ENCODE measurements at places on chromosomes 7 and 10.

- DNase-seq: no peak
Observed at GRCh38 chr7:151045262-151045661, 3.1 kb upstream of the ASIC3 start.

DNA sequence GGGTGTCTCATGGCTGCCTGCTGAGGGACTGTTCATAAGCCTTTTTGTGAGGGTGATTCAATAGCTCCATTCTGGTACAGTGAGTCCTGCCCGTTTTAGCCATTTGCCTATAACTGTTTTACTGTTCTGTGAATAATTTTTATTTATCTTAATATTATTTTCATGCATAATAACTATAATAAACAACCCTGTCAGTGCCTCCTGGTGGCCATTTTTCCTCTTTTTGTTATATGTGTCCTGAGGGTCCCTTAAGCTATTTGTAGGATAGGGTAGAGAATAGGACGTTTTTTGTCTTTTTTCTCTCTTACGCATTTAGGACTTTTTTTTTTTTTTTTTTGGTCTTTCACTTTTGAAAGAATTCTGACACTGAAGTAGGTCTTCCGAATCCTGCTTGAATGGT lies 2.9 kb downstream of the C1QL3 start:
- no peak for DNase-seq

DNA sequence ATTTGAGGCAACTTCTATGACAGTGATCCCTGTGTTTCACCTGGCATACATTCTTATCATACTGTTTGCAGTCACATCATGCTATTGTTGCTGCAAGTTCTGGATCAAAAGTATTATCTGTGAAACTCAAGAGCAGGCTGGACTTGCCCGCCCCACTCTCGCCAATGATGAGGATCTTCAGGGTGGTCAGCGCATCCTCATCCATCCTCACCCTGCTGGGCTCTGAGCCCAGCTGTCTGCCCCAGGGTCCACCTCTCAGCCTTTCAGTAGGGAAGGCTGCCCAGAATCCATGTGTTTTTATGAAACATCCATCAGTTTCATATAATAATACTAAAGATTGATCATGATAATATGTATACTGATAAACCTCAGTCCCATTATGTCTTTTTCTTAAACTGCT lies 55.4 kb upstream of the KIF5B start:
- no peak for DNase-seq

- no peak for DNase-seq
Observed at GRCh38 chr7:157795643-157796042, 458.8 kb downstream of the DNAJB6 start.

- DNase-seq: no peak
Observed at GRCh38 chr10:8794860-8795259, 740.4 kb downstream of the GATA3 start.

GRCh38 chr10:93630625-93631557 lies 18.6 kb downstream of the PDE6C start:
- no peak for DNase-seq

DNA sequence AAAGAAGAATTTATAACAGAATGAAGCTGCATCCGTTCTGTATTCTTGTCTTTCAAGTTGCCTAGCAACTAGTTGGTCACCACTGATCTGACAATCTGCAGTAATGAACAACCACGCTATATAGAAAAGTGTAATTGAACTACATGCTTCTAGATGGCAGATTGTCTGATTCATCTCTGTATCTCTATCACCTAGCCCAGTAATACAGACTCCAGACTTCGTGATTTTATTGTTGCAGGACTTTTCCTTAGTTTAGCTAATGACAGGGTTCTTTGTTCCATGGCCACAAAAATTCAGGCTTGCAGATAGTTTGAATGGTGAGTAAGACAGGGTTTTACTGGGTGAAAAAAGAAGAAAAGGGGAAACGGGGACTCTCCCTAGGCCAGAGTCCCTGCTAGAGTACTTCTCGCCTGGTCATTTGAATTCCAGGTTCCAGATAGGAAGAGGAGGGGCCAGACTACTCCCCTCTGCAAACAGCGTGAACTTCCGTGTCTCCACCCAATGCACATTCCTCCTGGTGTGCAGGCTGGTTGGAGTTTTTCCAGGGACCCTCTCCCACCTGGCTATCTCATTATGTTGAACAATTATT lies 45.9 kb downstream of the COL1A2 start:
- DNase-seq: no peak

DNA sequence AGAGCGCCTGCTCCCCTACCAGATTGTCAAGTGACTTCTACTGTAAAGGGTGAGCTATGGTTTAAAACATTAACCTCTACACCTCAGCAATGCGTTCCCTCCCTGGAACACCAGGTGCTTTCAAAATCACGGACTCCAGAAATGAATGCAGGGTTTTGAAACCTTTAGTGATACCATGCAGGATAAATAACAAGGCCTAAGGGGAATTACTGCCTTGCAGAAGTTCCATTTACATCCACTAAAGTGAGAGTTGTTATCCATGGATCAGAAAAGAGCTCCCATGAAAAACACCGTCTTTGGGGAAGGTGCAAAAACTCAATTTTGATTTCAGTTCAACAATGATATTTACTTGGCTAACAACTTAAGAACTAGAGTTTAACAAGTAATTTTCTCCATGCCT lies 4.0 kb downstream of the FZD8 start:
- no peak for DNase-seq

DNA sequence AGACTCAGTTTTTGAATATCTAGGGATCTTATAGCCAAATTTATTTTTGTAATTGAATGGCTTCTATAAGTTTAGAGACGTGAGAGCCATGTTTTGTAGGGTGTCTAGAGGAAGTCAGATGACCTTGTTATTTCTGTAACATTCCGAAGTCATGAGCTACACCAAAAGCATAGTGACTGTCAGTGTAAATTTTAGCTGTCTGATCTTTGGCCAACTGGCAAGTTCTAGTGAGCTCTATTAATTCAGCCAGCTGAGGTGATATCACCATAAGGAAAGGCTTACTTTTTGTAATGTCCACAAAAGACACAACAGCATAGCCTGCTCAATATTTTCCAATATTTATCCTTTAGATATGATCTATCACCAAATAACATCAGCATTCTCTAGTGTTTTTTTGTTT lies 9.9 kb upstream of the NT5C3A start:
- DNase-seq: no peak

GRCh38 chr10:78721231-78721630 lies 347.5 kb upstream of the ZMIZ1 start:
- no peak for DNase-seq

DNA sequence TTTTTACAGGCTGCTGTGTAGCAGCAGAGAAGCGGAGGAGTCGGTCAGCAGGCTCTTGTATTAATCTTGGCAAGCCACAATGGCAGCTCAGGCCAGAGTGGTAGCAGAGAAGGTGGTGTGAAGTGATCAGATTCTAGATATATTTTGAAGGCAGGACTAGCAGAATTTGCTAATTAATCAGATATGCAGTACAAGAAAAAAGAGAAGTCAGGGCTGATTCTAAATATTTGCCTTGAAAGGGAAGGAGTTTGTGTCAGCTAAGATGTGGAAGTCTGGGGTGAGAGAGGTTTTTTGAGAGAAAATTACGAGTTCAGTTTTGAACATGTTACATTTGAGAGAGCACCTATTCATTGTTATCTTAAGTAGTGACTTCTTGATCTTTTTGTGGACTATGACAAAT lies 176.3 kb downstream of the WNT2 start:
- DNase-seq: no peak

DNA sequence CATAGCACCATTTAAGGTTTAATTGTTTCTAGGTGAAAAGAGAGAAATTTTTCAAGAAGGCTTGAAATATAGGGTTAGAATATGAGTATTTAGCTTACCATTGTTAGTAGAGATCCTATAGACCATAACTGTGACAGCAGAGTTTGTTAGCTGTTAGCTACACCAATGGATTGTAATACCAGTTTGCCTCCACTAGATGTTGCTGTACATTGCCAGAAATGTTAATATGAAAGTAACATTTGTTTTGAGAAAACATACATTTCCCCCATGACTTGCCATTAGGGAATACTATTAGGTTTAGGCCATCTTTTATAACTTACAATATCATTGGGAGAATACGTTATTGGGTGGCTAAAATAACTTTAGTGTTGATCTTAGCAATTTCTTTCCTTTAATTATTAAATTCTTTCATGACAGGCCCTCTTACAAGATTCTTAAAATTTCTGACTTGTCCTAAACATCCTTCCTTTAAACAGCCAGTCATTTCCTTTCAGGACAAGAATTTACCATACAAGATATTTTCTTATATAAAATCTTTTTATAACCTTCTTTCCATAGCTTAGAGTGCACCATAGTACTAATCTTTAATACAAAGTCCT lies 39.5 kb downstream of the ZNF117 start:
- DNase-seq: no peak

DNA sequence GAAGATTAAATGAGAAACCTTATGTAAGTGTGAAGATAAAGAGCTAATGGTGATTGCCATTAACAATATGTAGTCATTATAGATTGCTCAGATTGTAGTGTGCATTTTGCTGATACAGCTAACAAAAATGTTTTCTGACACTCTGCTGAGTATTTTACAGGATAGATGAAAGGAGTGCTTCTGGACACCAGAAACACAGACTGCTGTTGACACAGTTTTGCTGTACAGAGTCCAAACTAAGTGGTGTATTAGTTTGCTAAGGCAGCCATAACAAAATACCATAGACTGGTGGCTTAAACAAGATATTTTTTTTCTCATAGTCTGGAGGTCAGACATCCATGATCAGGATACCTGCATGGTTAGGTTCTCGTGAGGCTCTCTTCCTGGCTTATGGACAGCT lies 2.2 kb downstream of the SMC3 start:
- no peak for DNase-seq

- DNase-seq: no peak
Observed at GRCh38 chr7:155807065-155807671, 5.1 kb downstream of the SHH start.

- DNase-seq: no peak
Observed at GRCh38 chr7:27600247-27600646, 62.4 kb downstream of the HIBADH start.

GRCh38 chr7:44290252-44290620 lies 35.2 kb downstream of the CAMK2B start:
- no peak for DNase-seq

- no peak for DNase-seq
Observed at GRCh38 chr7:132276976-132277725, 299.1 kb downstream of the PLXNA4 start.

DNA sequence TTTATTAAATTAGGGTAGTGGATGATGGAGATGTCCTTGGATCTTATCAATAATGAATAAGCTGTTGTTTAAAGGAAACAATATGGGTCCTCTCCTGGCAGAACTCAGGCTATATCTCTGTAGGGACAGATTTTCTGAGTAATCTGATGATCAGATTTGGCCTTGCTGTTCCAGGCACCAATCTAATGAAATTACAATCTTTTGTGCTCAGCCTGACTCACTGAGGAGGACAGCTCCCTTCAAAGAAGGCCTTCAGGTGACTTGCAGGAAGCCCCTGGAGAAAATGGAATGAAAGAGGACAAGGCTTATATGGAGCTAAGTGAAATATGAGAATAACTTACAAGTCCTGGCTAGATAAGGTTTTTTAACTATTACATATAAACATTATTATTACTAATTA lies 486.4 kb upstream of the SORCS1 start:
- no peak for DNase-seq

- no peak for DNase-seq
Observed at GRCh38 chr7:100481466-100481865, 2.3 kb upstream of the NYAP1 start.

DNA sequence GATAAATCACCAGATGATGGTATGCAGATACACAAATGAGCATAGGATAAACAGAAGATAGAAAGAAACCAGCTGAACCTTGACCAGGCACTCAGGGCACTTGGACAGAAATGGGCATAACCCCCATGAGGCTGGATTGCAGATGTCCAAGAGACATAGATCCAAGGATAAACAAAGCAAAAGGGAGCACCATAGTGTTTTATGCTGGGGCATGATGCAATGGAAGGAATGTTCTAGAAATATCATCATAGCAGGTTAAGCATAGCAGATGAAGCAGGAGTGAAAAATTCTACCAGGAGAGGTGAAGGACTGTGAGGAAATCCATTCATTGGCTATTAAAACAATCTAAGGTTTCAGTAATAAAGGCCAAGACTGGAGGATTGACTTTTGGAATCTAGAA lies 70.5 kb upstream of the TES start:
- DNase-seq: no peak
